ENCODE measurements at places on chromosomes 12 and 14.

DNA sequence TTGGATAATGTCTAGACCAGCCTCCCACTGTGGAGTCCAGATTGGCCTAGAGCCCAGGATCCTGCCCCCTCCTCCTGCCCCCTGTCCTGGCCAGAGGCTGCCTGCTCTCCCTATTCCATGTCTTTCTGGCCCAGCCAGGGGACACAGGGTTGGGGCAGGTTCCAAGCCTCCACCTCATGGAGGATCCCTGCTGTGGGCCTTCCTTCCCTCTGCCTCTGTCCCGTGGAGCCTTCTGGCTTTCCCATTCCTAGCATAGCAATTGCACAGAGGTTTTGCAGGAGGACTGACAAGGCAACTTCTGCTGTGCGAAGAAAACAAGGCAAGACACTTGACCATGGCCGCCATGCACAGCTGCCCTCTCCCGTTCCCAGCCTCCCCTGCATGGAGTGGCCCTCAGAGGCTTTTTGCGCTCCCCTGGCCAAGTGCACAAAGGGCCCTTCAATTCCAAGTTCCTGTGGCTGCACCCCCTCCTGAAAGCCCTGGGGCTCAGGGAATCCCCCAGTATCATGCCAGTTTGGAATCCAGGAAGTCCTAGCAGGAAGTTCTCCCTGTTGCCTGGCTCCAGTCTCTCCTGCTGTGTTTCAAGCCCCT is 42.1 kb downstream of the KRT80 start:
- no peak for DNase-seq

DNA sequence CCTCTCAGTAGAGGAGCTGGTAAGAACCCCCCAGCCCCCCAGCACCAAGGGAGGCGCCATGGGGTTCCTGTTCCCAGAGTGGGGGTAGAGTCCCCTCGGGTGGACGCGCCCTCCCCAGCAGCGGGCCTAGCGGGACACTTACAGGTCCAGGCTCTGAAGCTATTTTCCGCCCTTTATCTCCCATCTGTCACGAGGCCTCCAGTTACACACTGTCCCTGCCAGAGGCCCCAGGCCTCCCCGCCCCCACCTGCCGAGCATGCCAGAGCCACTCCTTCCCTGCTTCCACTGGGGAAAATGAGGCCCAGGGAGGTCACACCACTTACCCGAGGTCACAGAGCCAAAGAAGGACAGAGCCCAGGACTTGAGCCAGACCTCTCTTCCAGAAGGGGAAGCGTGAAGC is 3.1 kb downstream of the C14orf180 start:
- no peak for DNase-seq

DNA sequence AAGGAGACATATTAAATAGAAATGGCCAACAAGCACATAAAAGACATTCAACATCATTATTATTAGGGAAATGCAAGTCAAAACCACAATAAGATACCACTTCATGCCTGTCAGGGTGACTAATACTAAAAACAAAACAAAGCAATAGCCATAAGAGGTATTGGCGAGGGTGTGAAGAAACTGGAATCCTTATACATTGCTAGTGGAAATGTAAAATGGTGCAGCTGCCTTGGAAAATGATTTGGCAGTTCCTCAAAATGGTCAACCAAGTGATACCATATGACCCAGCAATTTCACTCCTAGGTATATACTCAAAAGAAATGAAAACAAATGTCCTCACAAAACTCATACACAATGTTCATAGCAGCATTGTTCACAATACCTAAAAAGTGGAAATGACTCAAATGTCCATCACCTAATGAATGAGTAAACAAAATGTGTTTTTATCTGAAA is 27.0 kb downstream of the GPR135 start:
- no peak for DNase-seq

DNA sequence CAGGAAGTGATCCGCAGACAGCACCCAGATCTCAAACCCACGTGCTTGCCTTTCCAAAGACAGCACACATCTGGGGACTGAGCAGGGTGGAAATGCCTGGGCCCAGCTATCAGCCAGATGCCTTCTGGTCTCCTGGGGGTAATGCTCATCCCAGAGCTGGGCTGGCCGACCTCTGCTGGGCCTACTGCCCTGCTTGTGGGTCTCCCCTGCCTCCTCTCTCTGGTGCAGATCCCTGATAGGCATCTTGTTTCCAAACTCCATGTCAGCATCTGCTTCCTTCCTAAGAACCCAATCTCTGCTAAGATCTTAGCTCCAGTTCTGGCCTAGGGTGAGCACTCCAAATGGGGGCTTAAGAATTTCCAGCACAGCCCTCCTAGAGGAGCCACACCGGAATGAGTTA is 1043.0 kb downstream of the VRK1 start:
- DNase-seq = no peak

GRCh38 chr12:130981074-130981742 is 27.5 kb downstream of the ADGRD1 start:
- DNase-seq = no peak

- no peak for DNase-seq
These were observed 36.7 kb upstream of the PITPNM2 start for GRCh38 chr12:123187637-123188036.

DNA sequence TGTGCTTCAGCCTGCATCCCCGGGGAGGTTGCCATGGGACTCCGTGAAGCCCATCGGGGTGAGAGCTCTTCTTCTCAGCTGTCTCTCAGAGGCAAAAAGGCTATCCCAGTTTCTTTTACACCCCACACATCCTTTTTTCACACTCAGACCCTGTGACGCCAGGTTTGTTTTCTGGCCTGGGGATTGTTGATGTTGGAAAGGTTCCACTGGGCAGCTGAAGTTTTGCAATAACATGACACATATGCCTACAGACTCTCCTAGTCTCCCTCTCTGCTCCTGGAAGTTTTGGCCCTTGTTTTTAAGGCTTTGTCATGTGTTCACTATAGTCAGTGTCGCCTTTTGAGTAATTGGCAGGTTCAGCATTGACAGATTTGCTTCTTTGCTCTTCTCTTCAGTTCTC is 118.6 kb downstream of the SMOC1 start:
- DNase-seq = no peak

DNA sequence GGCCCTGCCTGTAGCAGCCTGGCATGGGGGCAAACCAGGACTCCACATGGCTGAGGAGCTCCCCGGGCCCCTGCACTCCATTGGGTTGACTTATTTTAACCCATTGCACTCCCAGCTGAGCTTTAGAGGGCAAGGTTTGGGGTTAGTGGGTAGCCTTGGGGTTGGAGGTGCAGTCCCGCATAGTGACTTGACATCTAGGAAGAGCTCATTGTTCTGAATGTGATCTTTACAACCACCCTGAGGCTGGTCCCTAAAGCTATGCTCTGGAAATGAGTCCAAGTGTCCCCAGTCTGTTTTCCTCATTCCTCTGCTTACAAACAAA is 36.4 kb downstream of the NFKBIA start:
- DNase-seq = no peak

DNA sequence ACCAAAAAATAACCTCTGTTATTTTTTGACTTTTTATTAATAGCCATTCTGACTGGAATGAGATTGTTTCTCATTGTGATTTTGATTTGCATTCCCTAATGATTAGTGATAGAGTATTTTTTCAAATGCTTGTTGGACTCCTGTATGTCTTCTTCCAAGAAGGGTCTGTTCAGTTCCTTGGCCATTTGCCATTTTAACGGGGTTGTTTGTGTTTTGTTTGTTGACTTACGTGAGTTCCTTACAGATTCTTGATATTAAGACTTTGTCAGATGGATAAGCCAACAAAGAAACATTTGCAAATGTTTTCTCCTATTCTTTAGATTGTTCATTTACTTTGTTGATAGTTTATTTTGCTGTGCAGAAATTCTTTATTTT is 651.6 kb upstream of the LRFN5 start:
- no peak for DNase-seq

DNA sequence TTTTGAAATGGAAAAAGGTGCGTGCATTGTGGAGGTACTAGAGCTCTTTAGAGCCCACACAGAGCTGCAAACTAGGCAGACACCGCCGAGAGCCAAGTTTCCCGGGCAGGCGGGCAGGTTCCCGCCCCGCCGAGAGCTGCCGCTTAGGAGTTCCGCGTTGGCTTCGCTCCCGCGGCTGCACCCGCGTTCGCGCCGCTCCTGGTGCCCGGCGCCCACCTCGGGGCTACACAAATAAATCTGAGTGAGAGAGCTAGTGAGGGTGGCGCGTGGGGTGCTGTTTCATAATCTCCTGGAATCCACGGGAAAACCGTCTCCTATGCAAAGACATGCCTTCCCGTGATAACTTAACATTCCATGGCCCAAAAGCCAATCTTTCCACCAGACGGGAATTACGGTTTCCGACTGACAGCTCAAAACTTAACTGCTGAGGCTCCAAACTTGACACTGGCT is 645 bp downstream of the KITLG start:
- no peak for DNase-seq

DNA sequence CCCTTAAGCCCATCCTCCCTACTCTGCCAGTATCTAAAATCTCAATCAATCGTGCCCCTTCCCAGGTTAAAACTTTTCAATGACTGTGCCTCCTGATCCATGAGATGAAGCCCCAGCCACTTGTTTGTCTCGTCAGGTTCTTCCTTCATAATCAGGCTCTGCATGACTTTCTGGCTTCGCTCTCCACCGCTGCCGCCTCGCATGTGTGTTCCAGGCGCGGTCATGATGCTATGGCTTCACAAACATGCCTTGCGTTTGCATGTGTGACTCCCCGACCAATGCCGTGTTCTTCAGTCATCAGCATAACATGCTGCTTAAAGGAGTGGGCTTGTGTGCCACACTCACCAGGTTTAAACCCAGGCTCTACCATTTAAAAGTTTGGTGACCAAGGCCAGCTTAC is 5.0 kb upstream of the C1RL start:
- no peak for DNase-seq

DNA sequence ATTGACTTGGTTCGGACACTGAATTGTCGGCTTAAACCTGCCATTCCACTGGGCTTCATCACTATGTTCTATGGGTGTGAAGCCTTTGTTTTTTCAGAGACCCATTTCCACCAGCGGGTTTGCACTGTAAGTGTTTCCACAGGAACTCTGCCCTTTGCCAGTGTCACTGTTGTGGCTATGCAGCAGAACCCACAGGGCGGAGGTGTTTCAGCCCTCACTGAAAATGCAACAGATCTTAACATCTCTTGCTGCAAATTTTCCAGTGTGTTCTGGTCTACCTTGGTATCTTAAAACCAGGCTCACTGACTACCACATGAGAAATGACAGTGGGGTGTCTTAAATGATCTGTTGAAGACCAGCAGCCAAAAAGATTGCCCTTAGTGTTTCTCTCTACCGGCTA is 21.1 kb downstream of the PRKCH start:
- peak; percentile 75 for DNase-seq

DNA sequence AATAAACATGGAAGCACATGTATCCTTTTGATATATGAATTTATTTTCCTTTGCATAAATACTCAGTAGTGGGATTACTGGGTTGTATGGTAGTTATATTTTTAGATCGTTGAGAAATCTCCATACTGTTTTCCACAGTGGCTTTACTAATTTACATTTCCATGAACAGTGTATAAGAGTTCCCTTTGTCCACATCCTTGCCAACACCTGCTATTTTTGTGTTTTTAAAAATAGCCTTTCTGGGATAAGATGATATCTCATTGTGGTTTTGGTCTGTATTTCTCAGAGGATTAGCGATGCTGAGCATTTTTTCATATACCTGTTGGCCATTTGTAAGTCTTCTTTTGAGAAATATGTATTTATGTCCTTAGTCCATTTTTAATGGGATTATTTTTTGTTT is 329.2 kb upstream of the KITLG start:
- DNase-seq = no peak

DNA sequence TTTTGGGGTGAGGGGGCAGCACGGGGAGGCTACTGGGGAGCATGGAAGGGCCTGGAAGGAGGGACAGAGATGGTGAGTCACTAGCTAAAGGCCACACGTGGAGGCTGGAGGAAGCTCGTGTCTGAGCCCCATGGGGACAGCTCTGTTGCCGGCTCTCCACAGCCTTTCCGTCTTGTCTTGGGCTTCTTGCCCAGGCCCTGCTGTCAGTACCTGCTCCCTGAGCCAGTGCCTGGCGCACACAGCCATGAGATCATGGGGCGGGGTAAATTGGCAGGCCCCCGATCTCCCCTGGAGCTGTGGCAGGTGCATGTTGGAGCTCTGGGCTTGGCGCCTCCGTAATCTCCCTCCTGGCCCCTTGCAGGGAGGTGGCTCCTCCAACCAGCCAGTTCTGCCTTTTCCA is 16.1 kb upstream of the KRT80 start:
- DNase-seq = no peak

DNA sequence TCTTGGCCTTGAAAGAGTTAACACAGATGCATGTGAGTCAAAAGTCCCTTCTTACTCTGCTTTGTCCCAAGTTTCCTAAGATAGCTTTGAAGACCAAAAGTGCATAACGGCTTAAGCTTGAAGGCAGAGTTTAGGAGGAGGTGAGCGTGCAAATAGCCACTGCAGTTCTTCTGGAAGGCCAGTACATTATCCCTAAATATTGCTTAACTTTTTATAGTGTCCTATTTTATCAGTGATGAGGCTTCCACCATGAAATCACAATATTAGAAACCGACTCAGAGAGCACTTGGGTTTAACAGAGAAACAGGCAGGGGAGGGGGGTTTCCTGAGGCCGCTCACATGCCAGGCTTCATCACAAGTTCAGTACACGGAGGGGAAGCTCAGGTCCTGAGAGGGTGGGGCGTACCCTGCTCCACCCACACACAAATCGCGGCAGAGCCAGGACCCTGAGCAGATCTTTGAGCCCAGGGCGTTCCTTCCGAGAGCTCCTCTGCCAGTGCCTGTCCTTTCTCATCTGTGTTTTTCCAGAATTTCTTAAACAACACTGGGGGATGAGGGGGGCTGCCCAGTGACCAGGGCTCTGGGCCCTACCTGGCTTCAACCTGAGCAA is 26.8 kb upstream of the BDKRB2 start:
- DNase-seq = no peak

DNA sequence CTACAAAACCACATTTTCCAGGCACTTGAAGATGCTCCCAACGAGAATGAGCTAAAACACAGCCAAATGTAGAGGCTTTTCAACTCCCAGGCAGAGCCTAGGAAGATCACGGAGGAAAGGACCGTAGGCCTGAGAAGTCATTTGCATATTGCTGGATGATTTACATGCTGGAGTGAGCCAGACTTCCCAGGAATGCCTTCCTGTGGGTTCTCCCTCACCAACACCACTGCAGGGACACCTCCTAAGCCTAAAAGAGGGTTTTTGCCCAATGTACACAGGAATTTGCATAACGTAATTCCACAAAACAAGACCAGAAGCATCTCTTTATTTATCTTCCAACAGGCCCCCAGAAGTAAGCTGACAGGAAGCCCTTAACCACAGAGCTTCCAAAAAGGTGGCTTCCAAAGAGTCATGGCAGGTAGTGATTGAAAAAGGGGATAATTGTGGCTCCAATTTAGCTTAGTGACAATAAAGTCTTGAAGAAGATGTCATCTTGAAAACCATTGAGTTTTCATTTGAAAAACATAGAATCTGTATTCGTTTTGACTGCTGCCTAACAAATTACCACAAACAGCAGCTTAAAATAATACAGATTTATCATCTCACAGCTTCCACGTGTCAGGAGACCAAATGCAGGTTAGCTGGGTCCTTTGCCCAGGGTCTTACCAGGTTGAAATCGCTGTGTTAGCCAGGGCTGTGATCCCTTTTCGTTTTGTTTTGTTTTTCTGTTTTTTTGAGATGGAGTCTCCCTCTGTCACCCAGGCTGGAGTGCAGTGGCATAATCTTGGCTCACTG is 116.2 kb downstream of the EGLN3 start:
- DNase-seq = no peak

- no peak for DNase-seq
These were observed 3.0 kb downstream of the GAS2L3 start for GRCh38 chr12:100576331-100577036.

All from activated effector memory CD4-positive, alpha-beta T cell treated with Interleukin-2 at 50 U/mL for 16 hours (primary cell).